Activated CD4-positive, alpha-beta T cell treated with anti-CD3 and anti-CD28 coated beads for 48 hours (primary cell): ENCODE measurements at places on chromosomes 5 and 9.

- peak; percentile 35 for DNase-seq
Observed at GRCh38 chr9:85212887-85213286, 528.9 kb downstream of the AGTPBP1 start.

DNA sequence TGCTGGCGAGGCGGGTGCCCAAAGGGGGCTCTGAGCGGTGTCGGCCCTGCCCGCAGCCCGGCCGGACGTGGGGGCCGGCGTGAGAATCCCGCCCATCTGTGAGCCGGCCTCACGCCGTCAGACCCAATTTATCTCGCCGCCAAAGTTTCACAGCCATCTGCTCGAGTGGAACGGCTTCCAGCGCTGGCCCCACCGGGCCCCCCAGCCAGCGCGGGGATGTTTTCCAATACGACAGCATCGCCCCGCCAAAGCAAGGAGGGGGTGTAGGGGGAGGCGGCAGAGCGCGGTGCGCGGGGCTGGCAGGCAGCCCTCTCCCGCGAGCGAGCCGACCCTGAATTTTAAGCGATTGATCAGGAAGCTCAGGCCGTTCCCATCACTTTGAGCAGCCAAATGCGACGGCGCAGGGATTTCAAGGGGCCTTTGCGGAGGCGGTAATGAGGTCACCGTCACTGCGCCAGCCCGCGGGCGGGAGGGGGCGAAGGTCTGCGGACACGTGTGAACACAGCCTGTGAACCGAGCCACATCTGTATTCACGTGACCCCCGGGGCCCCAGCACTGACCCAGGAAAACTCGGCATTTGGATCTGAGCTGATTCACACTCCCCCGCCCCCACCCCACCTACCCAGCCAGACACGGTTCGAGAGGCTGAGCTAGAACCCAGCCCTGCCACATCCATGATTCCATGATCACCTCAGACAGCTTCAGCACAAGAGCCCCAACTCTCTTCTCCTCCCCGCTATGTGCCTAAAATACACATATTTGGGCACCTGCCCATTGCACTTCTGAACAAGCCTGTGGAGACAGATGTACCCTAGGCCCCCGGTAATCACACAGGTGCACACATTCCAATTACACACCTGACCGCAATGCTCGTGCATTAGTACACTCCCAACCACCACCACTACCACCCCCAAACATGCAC, 47.8 kb upstream of the PSD2 start:
- peak; percentile 65 for DNase-seq

GRCh38 chr5:116524051-116524904, 50.3 kb downstream of the SEMA6A start:
- DNase-seq = no peak

GRCh38 chr9:82581935-82582334, 481.0 kb downstream of the RASEF start:
- no peak for DNase-seq

- DNase-seq = no peak
Observed at GRCh38 chr9:135798263-135798585, 96.2 kb downstream of the KCNT1 start.

- no peak for DNase-seq
Observed at GRCh38 chr5:78002690-78003089, 226.6 kb upstream of the TBCA start.

- DNase-seq = no peak
Observed at GRCh38 chr5:7425830-7426229, 29.9 kb downstream of the ADCY2 start.

DNA sequence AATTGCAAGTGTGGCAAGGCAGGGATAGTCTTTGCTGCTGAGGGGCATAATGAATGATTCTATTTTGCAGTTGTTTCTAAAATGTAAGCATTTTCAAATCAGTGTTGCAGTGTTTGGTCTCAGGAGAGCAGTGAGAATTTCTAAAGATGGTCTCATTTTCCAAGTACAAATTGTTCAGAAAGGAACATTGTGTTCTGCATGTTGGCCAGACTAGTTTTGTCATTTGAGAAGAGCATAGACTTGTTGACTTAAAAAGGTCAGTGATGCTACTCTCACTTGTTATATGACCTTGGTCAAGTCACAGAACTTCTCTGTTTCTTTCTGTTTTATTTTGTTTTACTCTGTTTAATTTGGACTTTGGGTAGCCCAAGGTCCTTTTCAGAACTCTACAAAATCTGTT, 344.6 kb downstream of the OSTF1 start:
- DNase-seq = no peak

DNA sequence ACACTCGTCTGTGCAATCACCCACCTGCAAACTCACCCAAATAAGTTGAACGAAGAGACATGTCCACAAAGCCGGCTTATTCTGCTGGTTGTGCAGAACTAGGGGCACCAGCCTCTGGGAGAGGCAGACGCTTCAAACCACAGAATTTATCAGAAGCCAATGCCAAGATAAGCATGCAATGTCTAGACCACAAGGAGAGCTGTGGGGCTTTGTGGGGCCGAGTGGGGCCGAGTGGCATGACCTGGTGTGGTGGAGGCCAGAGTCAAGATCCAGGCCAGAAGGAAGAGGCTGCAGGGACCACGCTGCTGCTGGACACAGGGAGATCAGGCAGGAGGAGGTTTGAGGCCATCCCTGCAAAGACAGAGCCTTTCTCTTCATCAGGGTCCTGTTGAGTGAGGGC, 259.0 kb downstream of the IRX2 start:
- DNase-seq = no peak

DNA sequence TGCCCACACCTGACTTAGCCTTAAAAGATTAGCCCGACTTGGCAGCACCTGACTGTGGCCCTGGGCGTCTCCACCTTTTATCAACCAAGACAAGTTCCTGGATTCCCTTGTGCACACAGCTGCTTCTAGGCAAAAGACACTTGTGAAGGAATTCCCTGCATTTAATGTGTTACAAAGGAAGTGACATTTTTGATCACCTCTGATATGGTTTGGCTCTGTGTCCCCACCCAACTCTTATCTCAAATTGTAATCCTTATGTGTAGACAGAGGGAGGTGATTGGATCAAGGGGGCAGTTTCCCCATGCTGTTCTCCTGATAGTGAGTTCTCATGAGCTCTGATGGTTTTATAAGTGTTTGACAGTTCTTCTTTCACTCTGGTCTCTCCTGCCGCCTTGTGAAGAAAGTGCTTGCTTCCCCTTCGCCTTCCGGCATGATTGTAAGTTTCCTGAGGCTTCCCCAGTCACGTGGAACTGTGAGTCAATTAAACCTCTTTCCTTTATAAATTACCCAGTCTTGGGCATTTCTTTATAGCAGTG, 2.6 kb upstream of the CPEB4 start:
- DNase-seq = no peak

DNA sequence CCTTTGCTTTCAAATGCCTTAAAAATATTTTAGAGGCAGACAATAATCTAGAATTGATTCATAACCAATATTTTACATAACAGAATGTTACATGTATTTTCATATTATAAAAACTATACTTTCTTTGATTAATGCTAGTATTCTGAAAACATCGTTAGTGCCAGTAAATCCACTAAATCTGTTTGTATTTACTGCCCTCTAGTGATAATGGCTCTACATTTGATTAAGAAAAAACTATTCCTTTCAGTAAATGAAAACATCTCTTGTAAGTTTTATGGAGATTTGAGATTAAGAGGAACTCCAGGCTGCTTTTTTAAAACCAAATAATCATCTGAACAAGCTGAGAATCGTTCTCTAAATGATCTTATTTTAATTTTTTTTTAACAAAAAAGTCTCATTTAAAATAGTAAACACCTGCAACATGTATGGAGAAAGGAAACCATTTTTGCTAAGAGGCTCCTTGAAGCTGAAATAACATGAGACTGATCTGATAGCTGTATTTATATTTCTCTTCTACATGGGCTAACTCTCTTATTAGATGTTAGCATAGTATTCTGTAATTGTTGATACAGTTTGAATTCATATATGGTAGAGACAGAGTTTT, 424.7 kb downstream of the RAB3C start:
- no peak for DNase-seq

- no peak for DNase-seq
Observed at GRCh38 chr9:134526584-134527477, 114.8 kb upstream of the COL5A1 start.

DNA sequence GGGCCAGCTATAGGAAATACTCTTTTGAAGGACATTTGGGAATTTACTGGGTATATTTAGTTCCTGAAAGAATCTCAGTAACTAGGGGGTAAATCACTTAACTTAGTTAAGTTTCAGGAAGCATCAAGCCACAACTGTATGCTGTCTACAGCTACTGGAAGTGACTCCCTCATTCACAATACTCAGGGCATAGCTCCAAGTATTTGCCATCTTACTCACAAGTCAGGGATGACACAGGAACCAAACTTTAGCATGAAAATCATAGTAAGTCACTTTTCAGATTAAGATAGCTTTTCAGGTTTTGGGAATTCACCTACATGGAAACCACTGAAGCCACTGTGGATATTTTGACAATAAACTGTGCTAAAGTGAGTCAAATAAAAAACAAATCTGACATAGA, 242.4 kb upstream of the ATP10B start:
- DNase-seq = no peak

DNA sequence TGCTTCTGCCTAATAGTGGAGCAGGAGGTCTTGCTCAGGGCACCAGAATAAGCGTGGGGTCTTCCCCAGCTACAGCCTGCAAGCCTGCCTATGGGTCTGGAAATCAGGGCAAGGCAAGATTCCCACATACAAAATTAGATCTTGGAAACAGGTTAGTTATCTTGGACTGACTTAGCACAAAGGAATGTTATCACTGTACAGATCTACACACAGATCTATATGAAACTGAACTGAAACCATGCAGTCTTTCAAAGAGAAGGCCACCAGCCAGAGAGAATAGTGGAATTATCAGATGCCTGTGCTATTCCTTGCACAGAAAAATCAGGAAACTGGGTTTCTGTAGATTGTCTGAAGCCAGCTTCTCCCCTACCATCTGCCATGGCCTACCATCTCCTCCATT, 585.7 kb downstream of the ACTL7B start:
- DNase-seq = no peak

DNA sequence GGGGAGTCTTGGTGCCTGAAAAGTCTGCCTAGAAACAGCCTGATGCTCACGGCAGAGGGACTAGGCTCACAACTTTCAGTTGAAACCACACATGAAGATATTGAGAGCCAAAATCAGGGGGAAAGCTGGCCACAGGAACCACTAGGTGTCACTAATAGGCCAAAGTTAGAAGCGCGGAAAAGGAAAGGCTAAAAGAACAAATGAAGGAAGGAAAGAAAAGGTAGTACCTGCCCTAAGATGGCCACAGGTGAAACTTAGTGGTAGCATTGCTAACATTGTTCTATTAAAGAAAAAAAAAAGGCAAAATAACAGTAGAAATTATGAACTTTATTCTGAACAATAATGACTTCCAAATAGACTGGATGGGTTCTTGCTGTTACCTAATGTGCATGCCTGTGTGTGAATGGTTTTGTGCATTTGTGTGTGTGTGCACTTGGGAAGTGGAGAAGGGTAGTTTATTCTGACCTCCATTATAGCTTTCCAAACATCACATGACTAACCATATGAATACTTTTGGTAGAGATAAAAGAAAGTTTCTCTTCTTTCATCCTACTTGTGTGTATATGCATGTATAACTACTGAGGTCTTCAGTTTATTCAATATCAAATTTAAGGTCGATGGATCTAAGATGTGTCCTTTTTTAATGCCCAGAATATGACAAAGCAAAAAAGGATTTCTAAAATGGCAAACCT, 2.1 kb upstream of the RFESD start:
- peak; percentile 54 for DNase-seq

GRCh38 chr9:24712206-24712605, 166.5 kb upstream of the IZUMO3 start:
- DNase-seq = no peak

GRCh38 chr5:102138243-102138653, 157.8 kb downstream of the SLCO4C1 start:
- DNase-seq = no peak

DNA sequence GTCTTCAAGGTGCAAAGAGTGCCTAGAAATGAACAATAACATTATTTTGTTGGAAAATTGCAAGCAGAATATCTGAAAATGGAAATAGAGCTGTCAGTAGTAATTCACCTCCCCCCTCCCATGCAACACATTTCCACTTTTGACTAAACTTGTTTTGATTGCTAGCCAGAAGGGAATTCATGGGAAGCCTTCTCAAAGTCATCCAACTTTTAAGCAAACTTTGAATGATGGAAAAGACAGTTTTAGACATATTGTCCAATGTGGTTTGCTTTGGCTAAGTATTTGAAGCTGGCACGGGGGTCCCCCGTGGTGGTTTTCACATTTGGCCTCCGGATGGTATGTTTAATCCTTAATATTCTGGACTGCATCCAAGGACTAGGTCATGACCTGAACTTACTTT, 7.5 kb downstream of the NR2F1 start:
- DNase-seq = no peak

DNA sequence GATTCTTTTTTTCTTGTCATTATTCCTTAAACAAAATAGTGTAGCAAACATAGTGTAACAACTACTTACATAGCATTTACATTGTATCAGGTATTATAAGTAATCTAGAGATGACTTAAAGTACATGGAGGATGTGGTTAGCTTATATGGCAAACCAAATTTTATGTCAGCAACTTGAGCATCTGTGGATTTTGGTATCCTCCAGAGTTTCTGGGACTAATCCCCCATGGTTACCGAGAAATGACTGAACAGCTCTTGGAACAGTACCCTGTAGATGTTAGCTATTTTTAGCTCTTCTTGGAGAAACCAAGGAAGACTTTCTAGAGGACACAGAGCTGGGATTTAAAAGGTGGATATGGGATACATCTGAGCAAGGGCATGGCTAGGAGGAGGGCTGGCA, 157.6 kb upstream of the KLF4 start:
- no peak for DNase-seq

DNA sequence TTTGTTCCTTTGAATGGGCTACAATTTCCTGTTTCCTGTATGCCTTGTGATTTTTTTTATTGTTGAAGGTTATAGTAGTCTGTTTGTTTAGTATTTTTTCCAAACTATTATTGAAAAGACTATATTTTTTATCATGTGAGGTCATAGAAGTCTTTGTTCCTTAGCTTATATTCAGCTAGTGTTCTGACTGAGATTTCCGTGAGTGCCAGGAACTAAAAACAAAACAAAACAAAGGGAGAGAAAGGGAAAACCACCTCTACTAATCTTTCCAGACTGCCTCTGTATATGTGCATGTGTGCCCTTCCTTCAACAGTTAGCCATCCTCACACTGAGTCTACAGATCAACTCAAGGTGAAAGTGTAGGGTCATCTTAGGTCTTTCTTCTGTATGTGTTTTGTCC, 79.0 kb downstream of the OSTF1 start:
- no peak for DNase-seq

- DNase-seq = no peak
Observed at GRCh38 chr5:34731435-34732232, 75.5 kb downstream of the RAI14 start.

DNA sequence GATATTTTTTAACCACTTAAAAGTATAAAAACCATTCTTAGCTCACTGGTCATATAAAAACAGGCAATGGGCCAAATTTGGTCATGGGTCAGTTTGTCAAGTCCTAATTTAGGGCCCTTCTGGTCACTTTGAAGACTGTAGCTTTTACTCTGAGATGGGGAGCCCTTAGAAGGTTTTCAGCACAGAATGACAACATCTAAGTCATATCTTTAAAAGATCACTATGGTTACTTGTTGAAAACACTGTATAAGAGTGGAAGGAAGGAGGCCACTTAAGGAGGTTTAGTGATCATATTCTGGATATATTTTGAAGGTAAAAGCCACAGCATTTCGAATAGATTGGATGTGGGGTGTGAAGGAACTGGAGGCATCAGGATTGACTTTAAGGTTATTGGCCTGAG, 76.7 kb downstream of the STRBP start:
- DNase-seq = no peak

- DNase-seq = peak; percentile 79
Observed at GRCh38 chr9:96686638-96687335, 31.7 kb upstream of the PRXL2C start.
